ENCODE measurements at places on chromosomes 7 and 10.

GRCh38 chr7:145478541-145478940, 638.1 kb upstream of the CNTNAP2 start:
- no peak for DNase-seq

- no peak for DNase-seq
Observed at GRCh38 chr10:101651336-101651735, 43.6 kb downstream of the FBXW4 start.

- DNase-seq: no peak
Observed at GRCh38 chr7:121442845-121443244, 46.7 kb upstream of the FAM3C start.

- DNase-seq: no peak
Observed at GRCh38 chr7:30900053-30900452, 11.6 kb upstream of the AQP1 start.

GRCh38 chr7:10192074-10192473, 781.6 kb upstream of the PHF14 start:
- DNase-seq: no peak

- no peak for DNase-seq
Observed at GRCh38 chr10:126511917-126512479, 123.7 kb upstream of the ADAM12 start.

GRCh38 chr7:91347290-91347689, 83.1 kb downstream of the FZD1 start:
- DNase-seq: no peak

- no peak for DNase-seq
Observed at GRCh38 chr7:140168816-140169215, 8.0 kb downstream of the KDM7A start.

DNA sequence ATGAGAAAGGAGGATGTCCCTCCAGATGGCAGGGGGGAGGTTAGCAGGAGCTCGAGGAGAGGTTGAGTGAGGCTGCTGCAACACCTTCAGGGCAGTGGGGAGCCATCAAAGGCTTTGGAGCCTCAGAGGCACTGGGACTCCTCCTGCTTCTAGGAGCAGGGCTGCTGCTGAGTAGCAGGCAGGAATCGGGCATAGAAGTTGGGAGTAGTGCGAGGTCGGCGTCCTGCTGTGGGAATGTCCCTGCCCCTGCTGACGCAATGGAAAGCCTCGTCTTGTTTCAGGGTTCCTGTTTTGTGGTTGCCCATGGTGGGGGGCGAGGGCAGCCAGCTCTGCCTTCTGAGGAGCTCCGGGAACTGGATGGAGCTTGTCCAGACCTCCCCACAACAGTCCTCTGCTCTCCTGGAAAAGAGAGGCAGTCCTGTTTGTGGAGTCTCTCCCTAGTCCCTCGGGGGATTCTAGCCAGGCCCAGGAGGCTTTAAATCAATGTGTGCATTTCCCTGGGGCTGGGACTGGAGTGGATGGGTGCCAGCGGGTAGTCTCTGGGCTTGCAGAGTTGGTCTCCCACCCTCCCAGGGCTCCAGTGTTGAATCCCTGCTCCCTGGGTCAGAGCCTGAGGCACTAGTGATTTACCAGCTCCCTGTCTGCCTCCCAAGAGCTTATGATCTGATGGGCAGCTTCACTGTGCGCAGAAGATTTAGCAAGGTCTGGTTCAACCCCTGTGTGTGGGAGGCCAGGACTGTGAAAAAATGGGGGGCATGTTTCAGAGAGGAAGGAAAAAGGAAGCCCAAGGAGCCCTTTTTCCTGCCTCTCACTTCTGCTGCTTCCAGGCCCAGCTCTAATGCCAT, 98.7 kb upstream of the PPIF start:
- DNase-seq: no peak

DNA sequence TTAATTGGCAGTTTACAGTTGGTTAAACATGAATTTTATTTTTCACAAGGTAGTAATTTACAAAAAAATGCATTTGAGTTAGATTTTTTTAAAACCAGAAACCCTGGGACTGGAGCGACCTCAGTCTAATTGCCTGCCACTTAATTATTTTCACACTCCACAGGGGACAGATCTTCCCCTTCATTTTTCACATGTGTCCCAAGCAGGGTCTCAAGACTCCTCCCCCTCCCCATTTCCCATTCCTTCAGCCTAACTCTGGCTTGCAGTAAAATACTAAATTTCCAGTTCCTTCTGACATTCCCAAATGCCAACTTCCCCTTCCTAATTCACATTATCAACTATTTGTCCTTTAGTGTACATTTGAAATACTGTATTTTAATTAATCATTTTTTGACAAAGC, 948 bp downstream of the ZNF138 start:
- no peak for DNase-seq

DNA sequence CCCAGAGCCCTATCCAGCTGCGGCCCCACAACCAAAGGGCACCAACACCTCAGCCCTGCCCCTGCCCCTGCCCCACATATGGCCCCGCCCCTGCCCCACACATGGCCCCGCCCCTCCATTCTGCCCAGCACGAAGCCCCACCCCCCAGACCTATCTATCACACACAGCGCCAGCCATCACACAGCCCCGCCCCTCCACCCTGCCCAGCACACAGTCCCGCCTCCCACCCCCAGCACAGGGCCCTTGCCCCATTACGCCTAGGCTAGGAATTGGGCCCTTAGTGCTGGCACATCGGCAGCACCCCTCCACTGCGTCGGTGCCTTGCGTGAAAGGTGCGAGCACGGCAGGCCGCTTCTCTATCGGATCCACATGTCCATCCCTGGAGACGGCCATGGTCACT, 126.8 kb downstream of the MAD1L1 start:
- DNase-seq: peak; percentile 80

DNA sequence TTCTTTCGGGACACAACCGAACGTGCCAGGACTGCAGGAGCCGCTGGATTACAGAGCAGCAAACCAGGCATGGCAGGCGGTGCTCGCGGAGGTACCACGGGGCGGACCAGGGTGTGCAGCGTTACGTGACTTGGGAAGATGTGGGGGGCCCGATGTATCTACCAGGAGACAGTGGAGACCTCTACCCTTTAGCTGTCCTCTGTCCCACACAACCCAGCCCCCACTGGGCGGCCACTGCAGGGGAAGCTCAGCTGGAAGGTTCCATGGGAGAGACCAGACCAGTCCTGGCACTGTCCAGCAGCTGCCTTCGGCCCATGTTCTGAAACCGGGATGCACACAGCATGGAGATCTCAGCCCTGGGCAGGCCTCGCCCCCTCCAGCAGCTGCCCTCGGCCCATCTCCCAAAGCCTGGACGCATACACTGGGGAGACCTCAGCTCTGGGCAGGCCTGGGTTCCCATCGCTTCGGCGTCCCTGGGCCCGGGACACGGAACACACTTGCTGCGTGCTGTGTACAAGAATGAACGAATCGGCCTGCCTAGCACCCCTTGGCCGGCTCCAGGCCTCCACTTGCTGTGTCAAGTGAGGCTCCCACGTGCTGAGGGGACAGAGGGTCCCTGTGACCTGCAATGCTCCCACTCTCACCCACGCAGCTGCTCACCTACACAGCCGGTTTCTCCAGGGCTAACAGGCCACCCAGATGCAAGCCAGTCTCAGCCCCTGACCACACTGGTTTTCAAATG, 177.4 kb downstream of the ELFN1 start:
- DNase-seq: no peak

- no peak for DNase-seq
Observed at GRCh38 chr7:148045521-148045920, 545.0 kb upstream of the C7orf33 start.

- DNase-seq: no peak
Observed at GRCh38 chr10:118266098-118266748, 75.9 kb downstream of the FAM204A start.
